Activated gamma-delta T cell treated with Interleukin-2 at 50 U/mL for 16 hours (primary cell): ENCODE measurements at places on chromosomes 6 and 20.

GRCh38 chr20:48285656-48286055, 500.4 kb upstream of the SULF2 start:
- DNase-seq, result no peak

DNA sequence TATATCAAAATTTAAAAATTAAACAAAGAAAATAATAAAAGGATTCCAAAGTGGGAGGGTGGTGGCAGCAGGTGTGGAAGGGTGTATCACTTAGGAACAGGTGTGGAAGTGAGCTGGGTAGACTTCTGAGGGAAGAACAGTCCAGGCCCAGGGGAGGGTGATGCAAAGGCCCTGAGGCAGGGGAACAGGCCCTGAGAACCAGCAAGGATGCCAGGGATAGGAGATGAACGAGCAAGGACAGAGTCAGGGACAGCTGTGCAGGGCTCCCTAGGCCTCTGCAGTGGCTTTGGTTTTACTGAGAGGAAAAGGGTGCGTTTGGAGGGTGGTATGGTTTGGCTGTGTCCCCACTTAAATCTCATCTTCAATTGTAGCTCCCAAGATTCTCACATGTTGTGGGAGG, 9.4 kb upstream of the RAET1E start:
- DNase-seq, result no peak

DNA sequence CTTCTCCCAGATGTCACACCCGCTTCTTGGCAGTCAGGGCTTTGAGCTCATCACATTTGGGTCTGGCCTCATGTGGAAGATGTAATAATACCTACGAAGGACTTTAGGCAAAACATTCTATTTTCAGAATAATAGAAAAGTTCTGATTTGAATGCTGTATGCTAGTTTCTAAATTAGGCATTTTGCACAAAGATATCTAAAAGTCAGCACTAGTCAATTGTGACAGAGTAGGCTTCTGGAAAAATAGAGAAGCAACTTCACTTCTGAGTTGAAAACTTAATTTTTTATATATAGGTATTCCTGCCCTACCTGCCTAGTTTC, 38.3 kb upstream of the CD2AP start:
- DNase-seq, result no peak

DNA sequence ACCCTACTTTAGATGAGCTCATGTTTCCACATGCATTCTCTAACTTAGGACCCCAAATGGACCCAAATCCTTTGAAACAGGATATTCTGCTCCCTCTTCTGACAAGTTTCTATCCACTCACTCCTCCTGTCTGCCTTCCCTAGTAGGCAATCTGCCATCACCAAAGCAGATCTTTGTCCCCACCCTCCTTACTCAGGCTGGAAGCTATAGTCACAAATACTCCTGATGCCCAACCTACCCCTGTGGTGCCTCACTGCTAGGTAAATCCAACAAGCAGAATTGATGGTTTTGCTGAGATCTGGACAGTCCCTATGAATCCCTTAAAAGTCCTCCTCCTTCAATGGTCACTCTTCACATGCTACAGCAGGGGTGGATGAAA, 21.7 kb downstream of the ELOVL5 start:
- no peak for DNase-seq

- no peak for DNase-seq
Observed at GRCh38 chr6:43992783-43993644, 134.2 kb downstream of the MRPL14 start.

DNA sequence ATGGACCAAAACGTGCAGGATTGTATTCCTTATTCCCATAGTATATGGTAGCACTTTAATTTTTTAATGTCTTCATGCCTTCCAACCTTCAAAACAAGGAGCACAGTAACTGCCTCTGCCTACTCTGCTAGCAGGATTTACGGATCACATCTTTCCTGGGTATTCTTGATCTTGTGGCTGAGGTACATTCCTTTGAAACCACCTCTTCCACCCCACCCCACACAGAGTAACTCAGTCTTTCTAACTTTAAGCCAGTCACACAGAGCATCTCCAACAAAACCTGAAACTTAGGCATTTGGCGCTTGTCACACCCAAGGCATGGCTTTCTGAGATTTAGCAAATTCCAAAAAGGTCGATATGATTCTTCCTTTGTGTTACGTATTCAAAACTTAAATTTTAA, 2.3 kb upstream of the ID4 start:
- DNase-seq, result no peak

GRCh38 chr6:131828951-131829350, 21.1 kb downstream of the ENPP1 start:
- no peak for DNase-seq

DNA sequence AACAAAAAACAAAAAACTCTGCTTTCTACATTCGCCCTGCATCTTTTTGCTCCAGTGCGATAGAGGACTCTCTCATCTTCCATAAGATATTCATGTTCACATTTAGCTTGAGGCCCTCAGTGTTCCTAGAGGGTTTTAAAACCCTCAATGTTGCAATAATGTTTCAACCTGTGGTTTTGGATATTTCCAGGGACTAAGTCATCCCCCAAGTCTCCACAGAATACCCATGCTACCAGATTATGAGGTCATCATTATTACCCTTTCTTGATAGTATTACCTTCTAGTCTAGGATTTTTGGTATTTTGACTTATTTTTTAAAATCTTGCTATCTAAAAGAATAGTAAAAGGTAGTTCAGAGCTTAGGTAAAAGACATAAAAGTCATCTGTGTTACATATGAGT, 480.5 kb upstream of the ID4 start:
- DNase-seq, result no peak

- DNase-seq, result no peak
Observed at GRCh38 chr20:17614176-17614811, 44.4 kb downstream of the DSTN start.

DNA sequence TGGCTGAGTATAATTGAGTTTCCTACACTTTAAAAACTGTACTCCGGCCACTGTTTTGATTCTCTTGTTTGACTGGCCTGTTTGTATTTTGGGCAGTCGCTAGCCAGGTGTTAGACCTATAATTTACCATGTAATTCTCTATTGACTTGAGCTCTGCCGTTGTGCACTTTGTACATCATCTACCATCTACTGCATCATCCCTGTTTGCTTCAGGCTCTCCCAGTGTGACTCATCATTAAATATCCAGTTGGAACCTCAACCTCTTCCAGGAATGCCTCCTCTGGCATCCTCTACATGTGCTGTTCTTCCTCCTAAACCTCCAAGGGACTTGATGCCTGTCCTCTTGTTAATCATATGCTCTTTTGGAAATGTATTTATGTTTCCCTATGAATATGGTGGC, 72.3 kb downstream of the FARS2 start:
- no peak for DNase-seq

DNA sequence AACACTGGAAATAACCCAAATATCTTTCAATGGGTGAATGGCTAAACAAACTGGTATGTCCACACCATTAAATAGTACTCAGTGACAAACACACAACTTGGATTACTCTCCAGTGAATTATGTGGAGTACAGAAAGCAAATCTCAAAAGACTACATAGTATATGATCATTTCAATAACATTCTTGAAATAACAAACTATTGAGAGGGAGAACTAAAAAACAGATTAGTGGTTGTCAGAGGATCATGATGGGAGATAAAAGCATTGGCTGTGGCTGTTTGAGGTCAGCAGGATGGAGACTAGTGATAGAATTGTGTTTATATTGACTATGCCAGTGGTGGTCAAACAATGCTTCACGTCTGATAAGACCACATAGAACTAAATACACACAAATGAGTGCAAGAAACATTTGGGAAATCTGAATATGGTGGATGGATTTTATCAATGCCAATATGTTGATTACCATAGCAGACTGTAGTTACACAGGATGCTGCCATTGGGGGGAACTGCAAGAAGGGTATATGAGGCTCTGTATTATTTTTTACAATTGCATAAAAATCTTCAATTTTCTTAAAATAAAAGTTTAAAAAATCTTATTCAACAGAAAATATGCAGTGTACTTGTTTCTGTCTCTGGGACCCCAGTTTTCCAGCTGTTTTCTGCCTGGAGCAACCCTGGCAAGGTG, 242.0 kb downstream of the TBXT start:
- no peak for DNase-seq

- no peak for DNase-seq
Observed at GRCh38 chr6:151290877-151291721, 51.3 kb downstream of the AKAP12 start.

- DNase-seq, result no peak
Observed at GRCh38 chr6:99002831-99003230, 55.1 kb upstream of the FBXL4 start.

DNA sequence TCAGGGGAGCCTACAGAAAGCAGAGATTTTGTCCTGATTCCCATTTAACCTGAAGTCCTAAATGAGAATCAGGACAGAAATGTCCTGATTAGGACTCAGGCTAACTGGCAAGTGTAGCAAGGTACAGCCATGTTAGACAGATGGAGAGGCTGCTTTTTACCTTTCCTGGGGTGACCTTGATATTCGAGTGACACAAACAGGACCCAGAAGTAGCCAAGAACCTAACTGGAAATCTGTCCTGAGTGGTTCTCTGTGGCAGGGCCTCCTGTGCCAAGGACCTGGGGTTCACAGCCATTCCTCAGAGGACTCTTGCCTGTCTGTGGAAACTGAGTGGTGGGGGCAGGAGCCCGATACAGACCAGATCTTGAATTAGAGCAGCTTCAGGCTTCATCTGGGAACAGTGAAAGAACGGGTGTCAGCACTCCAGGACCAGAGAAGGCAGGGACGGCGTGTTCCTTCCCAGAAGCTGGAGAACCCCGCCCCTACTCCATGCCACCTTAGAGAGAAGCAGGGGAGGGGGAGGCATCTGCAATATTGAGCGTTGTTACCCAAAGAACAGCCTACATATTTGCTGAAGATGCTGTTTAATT, 4.3 kb upstream of the FUCA2 start:
- no peak for DNase-seq

- DNase-seq, result no peak
Observed at GRCh38 chr20:41133709-41134361, 3.5 kb upstream of the PLCG1 start.

GRCh38 chr6:50706575-50706974, 6.8 kb upstream of the TFAP2D start:
- DNase-seq, result no peak

DNA sequence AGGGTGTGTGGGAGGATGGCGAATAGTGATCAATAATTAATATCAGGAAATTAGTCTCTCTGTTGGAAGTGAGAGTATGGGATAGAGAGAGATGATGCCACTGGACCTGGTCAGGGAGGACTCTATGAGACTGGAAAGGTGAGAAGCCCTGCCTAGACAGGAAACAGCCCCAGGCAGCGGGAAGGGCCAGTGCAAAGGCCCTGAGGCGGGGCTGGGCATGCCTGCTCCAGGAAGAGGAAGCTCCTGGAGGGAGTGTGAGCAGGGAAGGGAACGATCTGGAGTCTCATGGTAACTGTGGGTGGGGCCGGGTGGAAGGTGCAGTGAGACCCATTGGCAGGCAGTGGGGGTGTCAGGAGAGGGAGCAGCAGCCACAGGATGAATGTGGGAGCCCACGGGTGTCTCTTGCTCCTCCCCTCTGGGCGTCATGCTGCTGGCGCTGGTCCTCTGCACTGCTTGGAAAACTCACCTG, 1.8 kb upstream of the CST3 start:
- no peak for DNase-seq

- DNase-seq, result no peak
Observed at GRCh38 chr6:28446818-28447511, 3.7 kb upstream of the ZSCAN23 start.

GRCh38 chr20:60845146-60845545, 406.9 kb upstream of the CDH4 start:
- no peak for DNase-seq

- DNase-seq, result no peak
Observed at GRCh38 chr20:10060226-10060625, 25.4 kb downstream of the ANKEF1 start.

DNA sequence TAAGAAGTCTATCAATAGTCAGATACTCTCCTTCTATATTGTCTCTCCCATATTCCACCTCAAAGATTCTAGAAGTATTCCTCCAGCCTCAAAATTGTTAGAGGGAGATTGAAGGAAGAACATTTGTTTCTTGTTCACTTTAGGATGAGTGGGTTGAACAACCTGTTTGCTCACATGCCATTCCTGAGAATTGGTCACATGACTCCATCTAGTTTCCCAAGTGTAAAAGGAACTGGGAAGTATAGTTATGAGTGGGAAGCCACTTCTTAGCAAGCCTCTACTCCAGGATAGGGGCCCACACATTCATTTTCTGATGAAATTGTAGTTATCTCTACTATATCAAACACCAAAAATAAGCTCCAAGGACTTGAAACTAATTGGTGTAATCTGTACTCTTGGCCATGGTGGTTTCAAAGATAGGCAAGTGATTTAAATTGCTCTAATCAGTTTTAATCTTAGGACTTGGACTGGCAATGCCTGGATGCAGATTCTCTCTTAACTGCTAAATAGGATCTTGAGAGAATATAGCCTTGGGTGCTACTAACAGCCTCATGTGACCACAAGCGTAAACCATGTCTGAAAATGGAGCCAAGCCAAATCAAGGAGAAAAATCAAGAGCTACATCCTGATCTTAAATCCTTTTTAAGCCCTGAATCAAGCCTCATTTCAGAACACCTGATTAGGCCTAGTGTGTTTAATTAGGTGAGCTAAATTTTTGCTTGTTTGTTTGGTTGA, 758.7 kb upstream of the MAN1A1 start:
- no peak for DNase-seq

- DNase-seq, result no peak
Observed at GRCh38 chr6:149109397-149110070, 208.0 kb upstream of the TAB2 start.

DNA sequence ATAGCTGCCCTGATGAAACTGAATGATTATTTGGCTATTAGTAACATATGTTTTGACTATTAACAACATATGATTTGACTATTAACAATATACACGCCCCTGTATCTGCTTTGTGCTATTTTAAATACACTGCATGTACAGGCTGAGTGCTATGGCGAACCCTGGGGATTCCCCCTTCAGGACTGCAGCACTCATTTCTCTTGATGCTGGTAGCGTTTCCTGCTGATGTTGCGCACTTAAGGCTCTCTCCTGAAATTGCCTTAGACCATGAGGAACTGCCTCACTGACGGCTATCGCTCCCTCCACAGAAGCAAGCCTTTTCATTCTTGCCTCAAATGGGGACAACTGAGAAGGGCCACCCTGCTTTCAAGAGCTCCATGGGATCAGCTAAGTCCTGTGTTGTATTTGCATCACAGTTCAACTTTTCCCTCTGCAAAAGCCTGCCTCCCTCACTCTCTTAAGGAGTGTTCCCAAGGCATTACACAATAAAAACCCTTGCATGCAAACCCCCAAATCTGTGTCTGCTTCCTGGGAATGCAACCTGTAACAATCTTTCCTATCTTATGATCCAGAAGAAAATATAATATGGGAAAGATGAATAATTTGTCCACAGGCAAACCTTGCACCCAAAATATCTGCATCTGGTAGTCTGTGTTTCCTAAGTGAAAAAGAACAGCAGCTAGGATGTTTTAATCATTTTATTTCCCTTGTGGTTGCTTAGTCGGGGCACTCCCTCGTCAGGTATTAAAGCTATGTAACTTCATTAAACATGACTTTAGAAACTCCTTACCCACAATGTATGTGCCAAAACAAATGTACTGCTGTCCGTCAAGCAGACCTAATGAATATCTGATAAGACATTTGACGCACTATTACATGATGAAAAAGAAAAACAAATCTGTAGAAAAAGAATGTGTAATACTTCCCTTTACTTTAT, 456.4 kb downstream of the COL12A1 start:
- DNase-seq, result no peak
